ENCODE measurements at places on chromosomes 16 and 17. TPM values are rescaled to one million over a fixed set of nuclear protein-coding genes. Genes with fewer than 3 reads are reported as not detected.
A peak's percentile ranks its signal among the peaks of the same experiment; 100 is the strongest.

GRCh38 chr16:24005577-24005976, 169.8 kb downstream of the PRKCB start:
- no peak for DNase-seq

DNA sequence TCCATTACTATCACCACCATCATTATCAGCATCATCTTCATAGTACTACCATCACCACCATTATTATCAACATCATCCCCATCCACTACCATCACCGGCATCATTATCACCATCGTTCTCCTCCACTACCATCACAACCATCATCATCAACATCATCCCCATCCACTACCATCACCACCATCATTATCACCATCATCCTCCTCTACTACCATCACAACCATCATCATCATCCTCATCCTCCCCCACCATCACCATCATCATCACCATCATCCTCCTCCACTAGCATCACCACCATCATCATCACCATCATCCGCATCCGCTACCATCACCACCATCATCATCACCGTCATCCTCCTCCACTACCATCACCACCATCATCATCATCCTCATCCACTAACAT, 639.8 kb upstream of the RBFOX1 start:
- DNase-seq = no peak

The BEAN1 gene
- polyA plus RNA-seq = 3.3 TPM

DNA sequence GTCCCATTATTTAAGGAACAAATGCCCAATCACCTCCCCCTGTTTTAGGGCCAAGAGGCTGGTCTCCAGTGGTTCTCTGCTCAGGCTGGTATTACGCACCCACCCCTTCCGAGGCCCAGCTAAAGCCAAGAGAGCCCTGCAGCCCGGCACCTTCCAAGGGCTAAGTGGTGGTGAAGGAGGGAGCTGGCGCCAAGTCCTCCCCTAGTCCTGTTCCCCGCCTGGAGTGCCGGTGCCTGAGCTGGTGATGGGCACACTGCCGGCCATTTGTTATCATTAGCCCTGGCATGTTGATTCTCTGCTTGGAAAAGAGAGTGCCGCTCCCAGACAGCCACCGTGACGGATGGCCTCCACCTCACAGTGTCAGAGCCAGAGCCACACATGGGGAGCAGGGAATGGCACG, 31.9 kb downstream of the GRIN2C start:
- DNase-seq = no peak

DNA sequence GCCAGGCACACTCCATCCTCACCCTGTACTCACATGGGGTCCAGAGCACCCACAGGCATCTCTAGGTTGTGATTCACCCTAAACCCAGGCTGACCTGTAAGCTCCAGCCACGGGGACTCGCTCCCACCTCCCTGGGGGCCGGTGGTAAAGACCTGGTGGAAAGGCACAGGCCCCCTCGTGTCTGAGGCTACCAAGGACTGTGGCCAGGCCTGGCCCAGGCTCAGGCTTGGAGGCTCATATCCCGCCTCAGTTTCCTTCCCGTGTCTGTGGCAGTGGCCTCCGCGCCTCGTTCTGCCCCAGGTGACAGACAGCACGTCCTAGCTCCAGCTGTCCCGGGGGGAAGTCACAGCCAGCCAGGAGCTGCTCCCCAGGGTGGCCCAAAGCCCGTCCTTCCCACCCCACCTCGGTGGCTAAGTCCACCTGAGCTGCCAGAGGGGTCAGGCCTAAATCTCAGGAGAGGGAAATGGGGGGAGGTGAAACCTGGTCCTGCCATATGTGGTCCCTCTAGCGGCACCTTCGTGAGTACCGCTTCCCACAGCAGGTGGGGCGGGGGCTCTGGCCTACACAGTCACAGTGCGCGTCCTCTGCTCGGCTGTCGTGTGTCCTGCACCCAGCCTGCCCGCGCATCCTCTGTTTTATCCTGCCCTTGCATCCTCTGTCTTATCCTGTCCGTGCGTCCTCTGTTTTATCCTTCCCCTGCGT, 12.6 kb downstream of the CDH15 start:
- DNase-seq = no peak

- no peak for DNase-seq
Observed at GRCh38 chr17:38459567-38459966, 31.3 kb downstream of the ARHGAP23 start.

The PDE6G gene
- polyA plus RNA-seq = 11.0 TPM

DNA sequence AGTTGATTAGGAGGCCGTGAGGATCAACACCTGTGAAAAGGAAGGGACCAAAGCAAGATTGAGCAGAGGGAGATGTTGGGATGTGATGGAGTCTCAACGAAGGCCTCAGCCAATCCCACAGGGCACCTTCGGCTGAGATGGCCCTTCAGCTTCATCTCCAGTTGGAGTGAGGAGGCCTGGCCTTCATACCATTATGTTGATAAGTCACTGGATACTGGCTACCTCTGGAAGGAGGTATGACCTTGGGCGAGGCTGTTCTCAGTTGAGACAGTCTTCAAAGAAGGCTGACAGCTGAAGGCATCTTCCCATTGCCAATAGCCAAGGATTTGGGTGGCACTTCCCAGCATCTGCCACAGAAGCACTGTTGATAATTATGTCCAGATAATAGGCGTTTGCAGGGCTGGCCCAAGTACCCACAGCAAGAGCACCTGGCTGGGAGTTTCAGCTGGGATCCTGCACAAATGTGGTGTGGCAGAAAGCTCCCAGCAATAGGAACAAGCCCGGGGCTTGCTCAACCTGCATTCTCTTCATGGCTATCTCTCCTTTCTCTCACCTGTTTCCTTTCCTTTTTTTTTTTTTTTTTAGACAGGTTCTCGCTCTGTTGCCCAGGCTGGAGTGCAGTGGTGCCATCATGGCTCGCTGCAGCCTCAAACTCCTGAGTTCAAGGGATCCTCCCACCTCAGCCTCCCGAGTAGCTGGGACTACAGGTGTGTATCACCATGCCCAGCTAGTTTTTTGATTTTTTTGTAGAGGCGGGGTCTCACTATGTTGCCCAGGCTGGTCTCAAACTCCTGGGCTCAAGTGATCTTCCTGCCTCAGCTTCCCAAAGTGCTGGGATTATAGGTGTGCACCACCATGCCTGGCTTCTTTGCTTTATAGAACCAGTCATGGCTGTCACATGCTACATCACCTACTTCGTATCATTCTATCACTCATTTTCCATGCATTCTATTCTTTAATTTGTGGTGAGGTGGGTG, 18.2 kb upstream of the MAP3K14 start:
- no peak for DNase-seq

DNA sequence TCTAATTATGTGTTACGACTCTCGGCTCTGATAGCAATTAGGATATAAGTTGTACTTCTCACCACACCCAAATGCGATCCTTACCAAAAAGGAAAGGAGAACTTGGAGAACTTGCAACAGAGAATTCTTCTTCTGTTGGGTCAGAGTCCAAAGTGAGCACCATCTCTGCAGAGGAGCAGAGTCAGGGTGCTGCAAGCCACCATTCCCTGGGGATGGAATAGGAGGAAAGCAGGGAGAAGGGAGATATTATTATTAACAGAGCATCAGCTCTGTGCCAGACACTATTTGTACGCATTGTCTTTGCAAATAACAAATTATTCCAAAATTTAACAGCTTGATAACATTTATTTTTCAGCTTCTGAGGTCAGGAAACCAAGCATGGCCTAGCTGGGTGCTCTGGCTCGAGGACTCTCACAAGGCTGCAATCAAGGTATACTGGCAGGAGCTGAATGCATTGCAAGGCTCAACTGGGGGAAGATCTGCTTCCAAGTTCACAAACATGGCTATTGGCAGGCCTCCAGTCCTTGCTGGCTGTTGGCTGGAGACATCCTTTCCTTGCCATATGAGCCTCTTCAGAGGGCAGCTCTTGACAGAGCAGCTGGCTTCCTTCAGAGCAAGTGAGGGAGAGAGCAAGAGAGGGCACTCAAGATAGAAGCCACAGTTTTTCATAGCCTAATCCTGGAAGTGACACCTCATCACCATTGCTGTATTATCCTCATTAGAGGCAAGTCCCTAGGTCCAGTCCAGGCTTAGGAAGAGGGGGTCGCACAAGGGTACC, 296.2 kb upstream of the CDH5 start:
- DNase-seq = peak; percentile 59

- no peak for DNase-seq
Observed at GRCh38 chr17:70653850-70654249, 484.5 kb downstream of the KCNJ2 start.

The TMEM235 gene
- not detected for polyA plus RNA-seq

GRCh38 chr17:19274893-19275292, 37.7 kb downstream of the EPN2 start:
- no peak for DNase-seq

The SMIM5 gene
- 5.1 TPM for polyA plus RNA-seq

- DNase-seq = no peak
Observed at GRCh38 chr16:86672179-86672863, 94.0 kb downstream of the FOXL1 start.

DNA sequence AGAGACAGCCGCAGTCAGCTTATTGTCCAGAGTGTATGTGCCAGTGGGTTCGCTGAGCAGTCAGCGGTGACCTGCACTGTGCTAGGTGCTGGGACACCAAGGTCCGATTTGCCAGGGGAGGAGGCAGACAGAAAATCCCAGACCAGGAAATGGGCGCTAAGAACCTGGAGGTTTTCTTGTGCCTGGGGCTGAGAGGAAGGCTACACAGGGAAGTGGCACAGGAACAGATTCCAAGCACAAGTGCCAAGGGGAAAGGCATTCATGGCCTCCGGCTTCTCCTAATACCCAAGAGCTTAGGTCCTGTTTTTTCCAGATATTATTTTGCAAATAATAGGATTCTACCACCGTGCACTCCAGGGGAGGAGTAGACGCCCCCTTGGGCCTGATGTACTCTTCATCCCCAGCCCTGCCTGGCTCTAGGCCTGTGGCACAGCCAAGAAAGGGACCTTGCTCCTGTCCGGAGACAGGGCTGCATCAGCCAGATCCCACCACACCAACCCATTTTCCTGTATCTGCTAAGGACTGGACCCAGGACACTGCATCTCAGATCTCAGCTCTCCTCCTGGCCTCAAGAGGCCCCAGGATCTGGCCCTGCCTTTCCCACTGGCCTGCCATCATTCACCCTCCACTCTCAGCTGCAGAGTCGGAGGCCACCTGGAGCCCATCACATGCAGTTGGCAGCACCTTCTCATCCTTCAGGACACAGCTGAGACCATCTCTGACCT, 187.2 kb downstream of the NTN1 start:
- DNase-seq = no peak

GRCh38 chr16:82833378-82833993, 206.7 kb downstream of the CDH13 start:
- DNase-seq = no peak

The LPO gene
- polyA plus RNA-seq = 0.17 TPM

DNA sequence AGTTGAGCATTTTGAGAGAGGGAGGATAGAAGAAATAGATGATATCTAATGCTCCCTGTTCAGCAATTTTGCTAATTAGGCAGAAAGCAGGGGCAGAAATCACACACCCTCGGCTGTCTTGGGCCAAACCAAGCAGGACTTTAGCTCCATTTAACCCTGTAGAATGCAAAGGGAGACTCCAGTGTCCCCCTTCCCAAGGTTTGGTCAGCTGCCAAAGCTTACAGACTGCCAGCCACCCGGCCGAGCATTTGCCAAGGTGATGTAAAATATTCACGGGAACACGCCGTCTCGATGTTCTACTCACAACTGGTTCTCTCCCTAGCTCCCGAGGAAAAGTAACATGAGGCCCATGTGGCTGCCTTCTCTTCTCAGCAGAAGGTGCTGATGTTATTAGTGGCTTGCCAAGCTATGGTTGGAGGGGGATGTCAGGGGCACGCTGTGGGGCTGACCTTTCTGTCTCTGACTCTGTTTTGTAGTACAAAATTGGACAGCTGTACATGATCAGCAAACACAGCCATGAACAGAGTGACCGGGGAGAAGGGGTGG, 155.3 kb downstream of the PITPNC1 start:
- no peak for DNase-seq

GRCh38 chr17:79965806-79966205, 69.9 kb downstream of the TBC1D16 start:
- no peak for DNase-seq

GRCh38 chr16:87098976-87099720, 218.0 kb downstream of the C16orf95 start:
- DNase-seq = peak; percentile 86

The CHAD gene
- 4.0 TPM for polyA plus RNA-seq

The ANKS3 gene
- 32.4 TPM for polyA plus RNA-seq

Data from left kidney (tissue), 8 donors.